ENCODE measurements at places on chromosomes 6 and 20. TPM values are rescaled to one million over a fixed set of nuclear protein-coding genes. Genes with fewer than 3 reads are reported as not detected.

DNA sequence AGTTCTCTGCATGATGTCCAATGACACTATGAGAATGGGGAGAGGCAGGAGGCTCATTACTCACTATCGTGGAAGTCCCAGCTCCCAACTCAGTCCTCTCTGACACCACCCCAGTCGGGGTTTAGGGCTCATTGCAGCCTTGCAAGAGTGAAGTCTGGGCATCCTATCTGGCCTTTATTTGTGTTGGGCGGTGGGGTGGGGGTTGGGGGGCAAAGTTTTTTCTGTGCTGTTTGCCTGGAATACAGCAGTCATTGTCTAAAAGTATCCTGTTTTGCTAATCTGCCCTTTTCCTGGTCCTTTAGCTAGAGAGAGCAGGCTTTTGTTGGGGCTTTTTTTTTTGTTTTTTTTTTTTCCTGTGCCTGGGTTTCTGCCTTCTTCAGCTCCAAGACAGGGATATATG is 174.2 kb downstream of the MYLK4 start:
- peaks cover 14% of the 10 kb centered on the region for H3K4me1 ChIP-seq
- no peaks in the 10 kb centered on the region for H3K36me3 ChIP-seq
- no peak for DNase-seq
- no peaks in the 10 kb centered on the region for H3K27me3 ChIP-seq
- H3K4me3 ChIP-seq: no peak overlapping the region
- no peak overlapping the region for H3K27ac ChIP-seq

DNA sequence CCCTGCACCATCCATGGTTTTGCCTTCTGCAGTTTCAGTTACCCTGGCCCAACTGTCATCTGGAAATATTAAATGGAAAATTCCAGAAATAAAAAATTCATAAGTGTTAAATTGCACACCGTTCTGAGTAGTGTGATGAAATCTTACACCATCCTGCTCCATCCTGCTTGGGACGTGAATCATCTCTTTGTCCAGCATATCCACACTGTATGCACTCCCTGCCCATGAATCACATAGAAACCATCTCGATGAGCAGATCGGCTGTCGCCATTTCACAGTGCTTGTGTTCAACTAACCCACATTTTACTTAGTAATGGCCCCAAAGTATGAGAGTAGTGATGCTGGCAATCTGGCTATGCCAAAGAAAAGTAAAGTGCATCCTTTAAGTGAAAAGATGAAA is 105.9 kb upstream of the ID4 start:
- peak overlapping the region; percentile 62 for H3K27ac ChIP-seq
- H3K27me3 ChIP-seq: no peaks in the 10 kb centered on the region
- H3K36me3 ChIP-seq: no peaks in the 10 kb centered on the region
- no peak overlapping the region for H3K4me3 ChIP-seq
- peaks cover 9% of the 10 kb centered on the region for H3K4me1 ChIP-seq
- peak; percentile 87 for DNase-seq

Gene C20orf144
- total RNA-seq: not detected

DNA sequence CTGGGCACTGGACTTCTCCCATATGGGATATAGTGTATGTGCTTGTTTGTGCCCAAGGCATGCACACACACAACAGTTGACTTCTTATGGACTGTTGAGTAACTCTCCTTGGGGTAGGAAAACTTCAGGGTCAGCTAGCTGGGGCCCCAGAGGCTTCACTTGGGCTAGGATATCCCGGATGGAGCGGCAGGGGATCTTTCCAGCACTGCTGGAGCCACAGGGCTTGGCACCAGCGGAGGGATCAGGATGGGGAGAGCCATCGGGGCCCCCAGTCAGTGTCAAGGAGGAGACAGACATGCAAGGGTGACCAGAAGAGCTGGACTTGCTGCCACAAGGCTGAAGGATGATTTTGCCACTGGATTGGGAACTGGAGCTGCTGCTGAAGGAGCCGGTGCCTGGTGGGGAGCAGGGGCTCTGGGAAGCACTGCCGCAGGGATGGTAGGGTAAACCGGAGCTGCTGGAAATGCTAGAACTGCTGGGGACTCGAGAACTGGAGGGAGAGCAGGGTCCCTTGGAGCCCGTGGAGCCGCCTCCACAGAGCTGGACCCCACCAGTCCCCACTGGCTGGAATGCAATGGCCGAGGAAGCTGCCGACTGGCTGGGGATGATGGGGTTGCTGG is 1.5 kb downstream of the PSORS1C1 start:
- H3K36me3 ChIP-seq: no peaks in the 10 kb centered on the region
- DNase-seq: no peak
- H3K4me3 ChIP-seq: no peak overlapping the region
- H3K27ac ChIP-seq: no peak overlapping the region

DNA sequence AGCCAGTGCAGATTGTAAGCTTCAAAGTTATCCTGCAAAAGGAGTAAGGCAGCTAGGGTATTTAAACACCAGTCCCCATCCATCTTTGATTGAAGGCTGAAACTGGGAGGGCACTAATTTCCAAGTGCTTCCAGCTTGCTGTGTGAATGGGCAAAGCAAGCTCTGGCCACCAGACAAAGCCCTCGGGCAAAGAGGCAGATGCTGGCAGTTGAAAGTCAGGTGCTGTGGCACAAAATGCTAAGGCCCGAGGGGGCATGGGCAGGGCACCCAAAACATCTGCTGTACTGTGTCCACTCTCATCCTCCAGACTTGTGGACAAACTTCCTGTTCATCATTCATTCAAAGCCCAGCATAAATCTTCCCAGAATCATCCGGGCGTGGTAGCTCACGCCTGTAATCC is 62.9 kb downstream of the TRMT6 start:
- peaks cover 45% of the 10 kb centered on the region for H3K27me3 ChIP-seq
- H3K27ac ChIP-seq: no peak overlapping the region
- H3K4me1 ChIP-seq: no peaks in the 10 kb centered on the region
- DNase-seq: no peak

Gene GGT7
- 1.5 TPM for total RNA-seq

Gene ANKRD66
- not detected for total RNA-seq

DNA sequence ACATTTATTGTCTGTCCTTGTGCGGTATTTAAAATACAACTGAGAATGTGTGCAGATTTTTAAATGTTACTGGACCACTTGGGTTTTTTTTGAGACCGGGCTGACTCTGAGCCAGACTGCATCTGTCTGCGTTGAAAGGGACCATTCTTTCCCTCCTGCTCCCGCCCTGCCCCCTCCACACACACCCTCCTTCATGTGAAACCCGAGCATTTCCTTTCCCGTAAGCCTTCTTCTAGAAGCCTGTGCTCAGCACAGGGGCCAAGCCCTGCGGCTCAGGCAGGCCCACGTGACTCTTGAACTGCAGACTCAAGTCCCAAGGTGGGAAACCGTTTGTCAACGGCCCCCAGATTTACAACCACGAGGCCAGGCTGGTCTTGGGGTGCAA is 82.7 kb upstream of the FOXC1 start:
- no peaks in the 10 kb centered on the region for H3K36me3 ChIP-seq
- no peak for DNase-seq
- H3K27ac ChIP-seq: no peak overlapping the region
- no peak overlapping the region for H3K4me3 ChIP-seq

Gene RAET1G
- total RNA-seq: 1.5 TPM

- H3K27ac ChIP-seq: no peak overlapping the region
- no peaks in the 10 kb centered on the region for H3K4me1 ChIP-seq
- no peaks in the 10 kb centered on the region for H3K36me3 ChIP-seq
- no peaks in the 10 kb centered on the region for H3K27me3 ChIP-seq
- no peak for DNase-seq
Measured at GRCh38 chr6:135286962-135287538, 105.9 kb downstream of the MYB start.

- no peak for DNase-seq
- H3K4me1 ChIP-seq: no peaks in the 10 kb centered on the region
- H3K36me3 ChIP-seq: peaks cover 18% of the 10 kb centered on the region
- H3K27me3 ChIP-seq: no peaks in the 10 kb centered on the region
- no peak overlapping the region for H3K4me3 ChIP-seq
Measured at GRCh38 chr20:46057856-46058598, 29.0 kb downstream of the SLC12A5 start.

DNA sequence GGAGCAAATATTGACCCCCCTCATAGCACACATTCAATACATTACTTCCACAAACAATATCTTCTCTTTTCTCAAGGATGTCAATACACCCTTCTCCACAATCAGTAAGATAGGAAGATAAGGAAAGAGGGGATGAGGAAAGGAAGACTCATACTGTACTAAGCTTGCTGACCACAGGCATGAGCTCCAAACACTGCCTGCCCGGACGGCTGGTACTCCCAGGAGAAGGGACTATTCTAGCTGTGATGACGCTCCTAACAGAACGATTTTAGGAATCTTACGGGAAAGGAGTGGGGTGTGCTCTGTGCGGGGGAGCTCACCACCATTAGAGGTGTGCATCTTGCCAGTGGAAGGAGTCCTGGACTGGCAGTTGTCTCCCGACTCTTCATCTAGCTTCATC is 3.9 kb upstream of the CCN6 start:
- no peak overlapping the region for H3K27ac ChIP-seq
- DNase-seq: no peak
- H3K4me1 ChIP-seq: no peaks in the 10 kb centered on the region
- no peaks in the 10 kb centered on the region for H3K27me3 ChIP-seq
- H3K4me3 ChIP-seq: no peak overlapping the region
- no peaks in the 10 kb centered on the region for H3K36me3 ChIP-seq

- no peaks in the 10 kb centered on the region for H3K36me3 ChIP-seq
- peaks cover 9% of the 10 kb centered on the region for H3K4me1 ChIP-seq
- no peaks in the 10 kb centered on the region for H3K27me3 ChIP-seq
Measured at GRCh38 chr6:138979813-138980668, 8.0 kb downstream of the REPS1 start.

- no peak overlapping the region for H3K27ac ChIP-seq
- no peak overlapping the region for H3K4me3 ChIP-seq
- peaks cover 29% of the 10 kb centered on the region for H3K4me1 ChIP-seq
- no peaks in the 10 kb centered on the region for H3K27me3 ChIP-seq
- H3K36me3 ChIP-seq: no peaks in the 10 kb centered on the region
- no peak for DNase-seq
Measured at GRCh38 chr6:124987291-124987690, 25.1 kb downstream of the RNF217 start.

Gene TPX2
- 128 TPM for total RNA-seq

Gene PI16
- 0.07 TPM for total RNA-seq

DNA sequence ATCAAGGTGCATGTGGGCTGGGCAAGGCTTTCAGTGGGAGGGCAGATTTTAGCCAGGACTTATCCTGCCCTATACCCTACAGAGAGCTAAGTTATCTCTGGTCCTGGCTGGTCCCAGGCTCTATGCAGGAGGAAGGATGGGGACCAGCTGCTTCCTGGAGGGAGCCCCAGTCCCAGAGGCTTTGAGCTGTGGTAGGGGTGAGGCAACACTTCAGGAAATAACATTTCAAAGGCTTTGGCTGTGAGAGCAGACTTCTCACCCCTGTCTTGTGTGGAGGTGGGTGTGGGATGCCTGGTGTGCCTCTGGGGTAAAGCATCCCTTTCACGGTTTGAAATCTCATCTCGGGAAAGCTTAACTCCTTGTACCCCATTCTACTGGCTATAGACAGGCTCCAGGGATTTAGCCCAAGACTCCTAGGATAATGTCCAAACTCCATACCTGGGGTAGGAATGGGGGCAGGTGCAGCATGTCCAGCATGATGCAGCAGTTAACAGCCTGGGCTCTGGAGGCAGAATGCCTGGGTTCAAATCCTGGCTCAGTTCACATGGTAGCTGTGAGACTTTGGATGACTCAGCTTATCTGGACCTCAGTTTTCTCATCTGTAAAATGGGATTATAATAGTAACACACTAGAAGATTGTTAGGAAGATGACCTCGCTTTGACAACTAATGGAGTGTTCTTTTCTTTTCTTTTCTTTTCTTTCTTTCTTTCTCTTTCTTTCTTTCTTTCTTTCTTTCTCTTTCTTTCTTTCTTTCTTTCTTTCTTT is 27.5 kb upstream of the SIRPA start:
- no peaks in the 10 kb centered on the region for H3K4me1 ChIP-seq
- no peak overlapping the region for H3K4me3 ChIP-seq
- no peak for DNase-seq
- H3K36me3 ChIP-seq: no peaks in the 10 kb centered on the region
- no peak overlapping the region for H3K27ac ChIP-seq
- no peaks in the 10 kb centered on the region for H3K27me3 ChIP-seq

Gene CCM2L
- not detected for total RNA-seq

Gene CGA
- not detected for total RNA-seq

- H3K27me3 ChIP-seq: no peaks in the 10 kb centered on the region
- no peak overlapping the region for H3K4me3 ChIP-seq
- H3K36me3 ChIP-seq: no peaks in the 10 kb centered on the region
- no peak overlapping the region for H3K27ac ChIP-seq
- no peak for DNase-seq
- H3K4me1 ChIP-seq: no peaks in the 10 kb centered on the region
Measured at GRCh38 chr6:154432533-154433476, 76.2 kb upstream of the IPCEF1 start.

- no peaks in the 10 kb centered on the region for H3K36me3 ChIP-seq
- no peaks in the 10 kb centered on the region for H3K4me1 ChIP-seq
- no peak overlapping the region for H3K4me3 ChIP-seq
- no peak for DNase-seq
- H3K27ac ChIP-seq: no peak overlapping the region
Measured at GRCh38 chr6:136751991-136752390, 40.3 kb downstream of the MAP3K5 start.

GRCh38 chr6:6547110-6547879 is 41.2 kb upstream of the LY86 start:
- peak; percentile 90 for DNase-seq
- H3K27ac ChIP-seq: no peak overlapping the region
- H3K4me1 ChIP-seq: 0 out of 2 replicates have a peak, but pooled peaks cover 8% of the 10 kb centered on the region
- peaks cover 52% of the 10 kb centered on the region for H3K27me3 ChIP-seq

DNA sequence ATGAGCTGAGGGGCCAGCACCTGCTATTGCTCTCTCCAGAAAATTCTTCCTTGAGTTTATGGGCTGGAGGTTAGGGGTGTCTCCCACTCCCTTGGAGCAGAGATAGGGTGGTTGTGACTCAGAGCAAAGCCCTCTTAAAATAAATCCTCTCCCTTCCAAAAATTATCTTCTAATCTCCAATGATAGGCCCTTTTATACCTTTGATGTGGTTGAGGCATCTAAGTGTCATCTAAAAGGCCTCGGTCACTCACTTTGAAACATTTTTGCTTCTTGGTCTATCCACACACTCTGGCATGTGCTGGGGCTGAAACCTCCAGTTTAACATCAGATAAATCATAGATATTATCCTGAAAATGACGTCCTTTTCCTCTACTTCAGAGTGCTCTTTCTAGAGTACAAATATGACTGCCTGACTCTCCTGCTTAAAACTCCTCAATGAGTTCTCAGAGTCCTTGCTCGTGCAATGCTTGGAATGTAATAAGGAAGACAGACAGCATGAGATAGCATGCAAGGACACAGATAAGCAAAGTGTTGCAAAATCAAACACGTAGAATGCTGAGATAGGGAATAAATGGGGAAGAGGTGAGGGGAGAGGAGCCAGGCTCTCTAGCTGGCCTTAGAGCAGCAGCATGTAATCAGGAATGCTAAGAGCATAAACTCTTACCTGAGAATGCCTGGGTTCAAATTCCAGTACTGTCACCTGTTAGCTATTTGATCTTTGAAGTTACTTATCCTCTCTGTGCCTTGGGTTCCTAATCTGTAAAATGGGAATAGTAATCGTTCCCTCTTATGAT is 374.1 kb upstream of the CITED2 start:
- H3K36me3 ChIP-seq: no peaks in the 10 kb centered on the region
- H3K4me3 ChIP-seq: no peak overlapping the region
- peaks cover 9% of the 10 kb centered on the region for H3K4me1 ChIP-seq
- H3K27me3 ChIP-seq: no peaks in the 10 kb centered on the region

- peaks cover 20% of the 10 kb centered on the region for H3K4me1 ChIP-seq
- no peaks in the 10 kb centered on the region for H3K27me3 ChIP-seq
- no peak for DNase-seq
- no peaks in the 10 kb centered on the region for H3K36me3 ChIP-seq
- H3K4me3 ChIP-seq: no peak overlapping the region
Measured at GRCh38 chr6:118881440-118882313, 12.3 kb upstream of the ASF1A start.

Data from PC-3 (cell line).